ENCODE measurements at places on chromosomes 4 and X.

GRCh38 chrX:39896951-39897740 is 200.6 kb downstream of the BCOR start:
- DNase-seq = no peak

GRCh38 chr4:32830160-32830559 is 2110.0 kb downstream of the PCDH7 start:
- no peak for DNase-seq

DNA sequence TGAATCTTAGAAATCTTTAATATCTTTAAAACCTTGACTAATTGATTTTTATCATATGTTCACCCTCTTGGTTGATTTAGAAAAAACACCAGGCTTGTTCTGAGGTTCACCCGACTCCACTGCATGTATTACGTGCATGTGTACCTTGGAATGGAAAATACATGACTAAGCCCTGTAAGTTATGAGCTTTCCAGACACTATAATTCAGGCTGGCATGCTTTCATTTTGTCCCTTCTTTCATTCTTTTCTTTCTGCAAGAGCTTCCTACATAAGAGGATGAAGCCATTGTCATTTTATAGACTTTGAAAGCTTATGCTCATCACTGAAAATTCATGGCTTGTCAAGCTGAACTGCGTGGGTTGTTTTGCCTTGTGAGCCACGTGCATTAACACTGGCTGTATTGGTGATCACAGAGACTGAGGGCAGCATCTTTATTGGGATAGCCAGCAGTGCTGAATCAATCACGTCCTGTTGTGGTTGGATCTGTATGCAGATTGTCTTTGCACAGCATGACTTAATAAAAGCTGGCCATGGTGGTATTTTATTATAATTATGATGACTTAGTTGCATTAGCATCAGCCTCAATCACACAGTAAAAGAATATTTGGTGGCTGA is 141.9 kb downstream of the SLIT2 start:
- no peak for DNase-seq

GRCh38 chr4:6467600-6467999 is 4.8 kb downstream of the PPP2R2C start:
- no peak for DNase-seq

DNA sequence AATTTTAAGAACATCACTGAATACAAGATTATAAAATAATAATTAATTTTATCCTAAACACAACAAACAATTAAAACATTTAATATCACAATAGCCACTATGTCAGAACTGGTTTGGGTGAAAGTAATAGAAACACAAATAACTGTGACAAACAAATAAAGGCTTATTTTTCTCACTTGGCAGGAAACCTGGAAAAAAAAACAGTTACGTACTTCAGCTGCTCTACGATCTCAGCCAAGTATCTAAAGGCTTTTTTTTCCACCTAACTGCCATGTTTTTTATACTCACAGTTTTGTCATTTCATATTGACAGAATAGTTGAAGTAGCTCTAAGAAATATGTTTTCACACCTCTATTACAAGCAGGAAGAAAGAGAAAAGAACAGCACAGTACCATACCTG is 284.8 kb upstream of the INTU start:
- no peak for DNase-seq

- DNase-seq = no peak
These were observed 27.8 kb downstream of the FRYL start for GRCh38 chr4:48752246-48752645.

DNA sequence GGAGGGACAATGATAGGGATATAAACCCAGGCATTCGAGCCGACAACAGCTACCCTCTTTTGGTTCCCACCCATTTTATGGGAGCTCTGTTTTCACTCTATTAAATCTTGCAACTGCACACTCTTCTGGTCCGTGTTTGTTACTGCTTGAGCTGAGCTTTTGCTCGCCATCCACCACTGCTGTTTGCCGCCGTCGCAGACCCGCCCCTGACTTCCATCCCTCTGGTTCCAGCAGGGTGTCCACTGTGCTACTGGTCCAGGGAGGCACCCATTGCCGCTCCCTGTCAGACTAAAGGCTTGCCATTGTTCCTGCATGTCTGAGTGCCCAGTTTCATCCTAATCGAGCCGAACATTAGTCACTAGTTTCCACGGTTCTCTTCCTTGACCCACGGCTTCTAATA is 1170.5 kb upstream of the PABPC4L start:
- DNase-seq = no peak

DNA sequence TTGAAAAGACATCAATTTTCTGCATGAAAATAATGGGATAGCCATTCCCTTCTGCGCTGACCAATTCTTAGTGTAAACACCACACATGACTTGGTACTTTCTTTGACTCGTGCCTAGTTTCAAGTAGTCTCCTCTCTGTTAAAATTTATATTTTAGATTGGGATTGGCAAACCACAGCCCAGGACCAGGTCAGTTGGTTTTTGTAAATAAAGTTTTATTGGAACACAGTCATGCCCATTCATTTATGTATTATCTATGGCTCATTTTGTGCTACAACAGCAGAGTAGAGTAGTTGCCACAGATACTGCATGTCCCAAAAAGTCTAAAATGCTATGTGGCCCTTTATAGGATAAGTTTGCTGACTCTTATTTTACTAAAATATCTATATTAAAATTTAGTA is 46.7 kb downstream of the BMX start:
- DNase-seq = no peak
